Brain (organoid and tissue), 16 donors: ENCODE measurements at places on chromosomes 11 and 22.

GRCh38 chr11:15890031-15890713, 466.2 kb downstream of the SOX6 start:
- no peak for DNase-seq

DNA sequence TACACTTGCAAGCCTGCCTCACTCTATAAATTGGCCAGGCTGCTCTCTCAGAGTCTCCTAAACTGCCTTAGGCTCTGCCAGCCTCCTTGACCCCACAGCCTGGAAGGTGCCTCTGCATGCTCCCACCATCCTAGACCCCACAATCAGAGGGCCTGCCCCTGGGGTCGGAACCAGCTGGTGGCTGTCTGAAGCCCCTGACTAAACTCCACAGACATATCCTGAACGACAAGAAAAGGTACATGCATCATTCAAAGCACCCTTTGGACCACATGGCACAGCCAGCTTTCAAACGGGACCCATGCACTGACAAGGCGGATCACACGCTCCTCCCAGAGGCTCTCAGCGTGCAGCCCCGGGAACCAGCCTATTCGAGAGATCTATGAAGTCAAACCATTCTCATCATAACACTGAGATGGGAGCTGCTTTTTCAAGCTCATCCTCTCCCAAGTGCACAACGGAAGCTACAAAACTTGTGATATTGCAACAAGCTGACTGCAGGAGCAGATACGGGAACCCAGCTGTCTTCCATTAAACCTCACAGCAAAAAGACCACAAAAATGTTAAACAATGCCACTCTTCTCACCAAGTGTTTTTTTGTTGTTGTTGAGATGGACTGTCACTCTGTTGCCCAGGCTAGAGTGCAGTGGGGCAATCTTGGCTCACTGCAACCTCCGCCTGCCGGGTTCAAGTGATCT, 8.1 kb downstream of the SHANK2 start:
- DNase-seq, result no peak

GRCh38 chr22:46762238-46763050, at the start of gene TBC1D22A:
TBC1D22A (plus strand) TSS chr22:46762650; CDS start chr22:46762787, 137 bp downstream.
- peak; percentile 98 for DNase-seq

DNA sequence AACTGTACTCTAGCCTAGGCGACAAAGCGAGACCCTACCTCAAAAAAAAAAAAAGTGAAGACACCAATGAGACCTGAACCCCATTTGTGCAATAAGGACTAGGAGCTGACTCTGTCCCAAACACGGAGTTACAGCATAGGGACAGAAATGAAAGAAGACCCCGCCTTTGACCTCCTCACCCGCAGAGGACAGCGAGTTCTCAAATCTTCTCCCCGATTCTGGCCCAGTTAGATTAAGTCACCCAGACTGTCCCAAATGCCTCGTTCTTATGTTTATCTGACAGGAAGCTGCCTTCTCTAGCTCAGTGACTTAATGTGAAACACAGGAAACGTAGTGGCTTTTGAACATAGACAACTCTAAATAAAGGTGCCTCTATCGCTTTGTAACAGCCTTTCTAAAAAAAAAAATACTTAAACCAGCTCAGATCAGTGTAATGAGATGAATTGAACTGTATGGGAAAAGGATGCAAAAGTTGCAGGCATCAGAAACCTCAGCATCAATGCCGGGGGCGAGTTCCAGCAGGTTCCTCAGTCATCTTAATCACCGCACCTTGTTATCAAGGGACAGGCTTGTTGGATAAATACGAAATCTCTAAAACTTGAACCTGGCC, 10.6 kb downstream of the MYH9 start:
- DNase-seq, result no peak

GRCh38 chr11:70610566-70611565, 212.5 kb downstream of the CTTN start:
- DNase-seq, result peak; percentile 86

GRCh38 chr11:26765323-26765722, 43.5 kb upstream of the SLC5A12 start:
- no peak for DNase-seq

DNA sequence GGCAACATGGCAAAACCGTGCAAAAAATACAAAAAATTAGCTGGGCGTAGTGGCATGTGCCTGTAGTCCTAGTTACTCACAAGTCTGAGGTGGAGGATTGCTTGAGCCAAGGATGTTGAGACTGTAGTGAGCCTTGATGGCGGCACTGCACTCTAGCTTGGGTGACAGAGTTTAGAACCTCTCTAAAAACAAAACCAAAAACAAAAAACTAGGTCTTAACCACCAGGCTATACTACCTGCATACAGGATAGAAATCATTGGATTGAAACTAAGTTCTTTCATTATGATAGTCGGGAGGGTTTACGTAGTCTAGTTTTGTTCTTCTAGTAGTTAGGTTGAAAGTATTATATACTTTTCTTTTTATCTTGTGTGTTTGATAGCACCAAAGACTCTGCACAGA, 5.8 kb downstream of the RNF214 start:
- no peak for DNase-seq

GRCh38 chr11:14396273-14396672, 37.3 kb upstream of the RRAS2 start:
- no peak for DNase-seq

DNA sequence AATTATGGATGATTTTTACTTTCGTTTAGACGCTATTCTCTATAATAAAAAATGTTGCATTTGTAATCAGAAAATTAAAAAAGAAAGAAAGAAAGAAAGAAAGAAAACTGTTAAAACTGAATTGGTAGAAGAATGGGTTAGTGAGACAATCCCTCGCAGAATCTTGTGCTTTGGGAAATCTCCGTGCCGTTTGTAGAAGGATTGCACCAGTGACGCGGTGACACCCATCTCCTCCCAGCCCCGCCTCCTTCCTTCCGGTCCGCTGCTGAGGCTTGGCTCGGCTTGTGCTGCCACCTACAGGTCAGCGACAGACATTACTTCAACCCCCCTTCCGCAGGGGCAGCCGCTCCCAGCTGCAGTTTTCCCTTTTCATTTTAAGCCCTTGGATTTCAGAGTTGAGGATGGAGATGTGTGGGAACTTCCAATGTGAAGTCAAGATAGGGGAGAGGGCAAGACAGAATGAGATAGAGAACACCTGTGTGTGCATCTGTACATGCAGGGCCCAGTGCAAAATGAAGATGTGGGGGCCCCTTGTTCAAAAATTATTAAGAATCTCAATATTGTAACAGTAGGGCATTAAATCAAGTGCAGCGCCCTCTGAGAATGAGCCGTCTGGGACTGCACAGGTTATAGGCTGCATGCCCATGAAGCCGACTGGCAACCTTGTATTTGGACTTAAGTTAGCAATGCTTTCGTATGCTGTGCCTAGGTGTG, 41.1 kb downstream of the TST start:
- peak; percentile 93 for DNase-seq

DNA sequence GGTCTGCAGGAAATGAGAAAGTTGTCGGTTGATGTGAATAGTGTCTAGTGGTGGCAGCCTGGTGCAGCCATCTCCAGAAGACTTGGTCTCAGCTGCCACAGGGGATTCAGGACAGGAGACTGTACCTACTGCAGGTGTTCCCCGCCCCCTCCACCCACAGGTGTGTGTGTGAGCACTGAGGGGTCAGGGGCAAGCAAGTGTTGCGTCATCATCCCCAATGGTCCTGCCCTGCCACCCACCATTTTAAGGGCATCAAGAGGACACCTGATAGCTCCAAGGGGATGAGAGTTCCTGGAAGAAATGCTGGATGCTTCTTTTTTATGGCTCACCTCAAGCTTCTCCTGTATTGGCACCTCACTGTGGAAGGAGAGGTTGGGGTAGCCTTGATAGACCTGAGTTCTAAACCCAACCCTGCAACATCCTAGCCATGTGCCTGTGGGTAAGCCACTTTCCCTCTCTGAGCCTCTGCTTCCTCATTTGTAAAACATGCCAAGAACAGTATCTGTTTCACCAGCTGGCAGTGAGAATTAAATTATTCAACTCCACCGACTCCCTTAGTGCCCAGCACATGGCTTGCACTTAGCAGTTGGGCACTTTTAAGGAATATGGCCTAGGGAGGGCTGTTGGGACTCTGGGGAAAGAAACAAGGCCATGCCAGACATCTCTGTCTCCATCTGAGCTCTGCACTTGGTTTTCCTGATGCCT, 6.1 kb downstream of the C11orf91 start:
- no peak for DNase-seq

GRCh38 chr11:95991101-95991500, 67.2 kb upstream of the MTMR2 start:
- DNase-seq, result no peak

DNA sequence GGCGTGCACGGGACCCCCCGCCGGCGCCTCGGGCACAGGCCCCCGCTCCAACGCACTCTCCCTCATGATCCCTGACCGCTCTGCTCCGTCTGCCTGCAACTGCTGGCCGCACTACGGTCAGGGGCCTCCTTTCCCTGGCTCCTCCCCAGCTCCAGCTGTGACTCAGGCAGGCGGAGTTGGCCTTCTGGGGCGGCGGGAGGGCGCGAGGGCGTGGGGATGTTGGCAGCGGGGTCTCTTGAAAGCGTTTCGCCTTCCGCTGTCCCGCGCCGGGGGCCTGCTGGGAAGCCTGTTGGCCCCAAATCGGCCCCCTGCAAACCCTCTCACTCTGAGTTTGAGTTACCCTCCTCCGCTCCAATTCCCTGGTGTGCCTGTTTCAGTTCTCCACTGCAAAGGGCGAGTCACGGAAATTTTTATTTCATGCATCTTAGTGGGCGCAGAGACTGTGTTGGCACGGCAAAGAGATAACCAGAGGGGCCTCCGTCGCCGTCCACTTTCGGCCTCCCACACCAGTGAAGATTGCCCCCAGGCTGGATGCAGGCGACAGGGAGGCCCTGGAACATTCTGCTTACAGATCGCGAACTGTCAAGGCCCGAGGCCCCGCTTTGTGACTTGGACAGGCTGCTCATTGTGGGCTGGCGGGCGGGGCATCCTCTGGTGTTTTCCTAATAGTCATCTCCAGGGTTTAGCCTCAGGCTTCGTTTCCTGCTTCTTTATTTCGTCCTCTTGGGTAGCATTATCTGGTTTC, at the start of gene CAVIN3:
Gene CAVIN3 (minus strand): TSS at position 91 of the 745 bp plus-strand sequence. CDS start 25 bp downstream, at position 66.
- peak; percentile 47 for DNase-seq
